ENCODE measurements at places on chromosomes 3 and 15.

DNA sequence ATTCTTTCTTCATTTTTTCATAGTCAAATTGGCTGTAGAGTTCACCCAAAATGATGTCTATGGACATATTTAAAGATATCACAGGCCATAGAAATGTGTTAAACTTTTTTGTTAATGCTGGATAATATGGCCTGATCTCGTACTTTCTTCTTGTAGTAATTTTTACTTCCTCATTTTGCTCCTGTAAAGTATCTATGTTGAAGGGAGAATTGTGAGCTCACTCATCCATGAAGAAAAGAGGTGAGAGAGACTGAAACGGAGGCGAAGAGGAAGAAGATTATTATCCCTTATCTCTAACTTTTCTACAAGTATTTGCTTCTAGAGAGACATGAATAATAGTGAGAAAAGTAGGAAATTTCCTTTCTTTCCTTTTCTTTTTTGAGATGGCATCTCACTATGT lies 613.8 kb upstream of the TBL1XR1 start:
- DNase-seq = no peak

DNA sequence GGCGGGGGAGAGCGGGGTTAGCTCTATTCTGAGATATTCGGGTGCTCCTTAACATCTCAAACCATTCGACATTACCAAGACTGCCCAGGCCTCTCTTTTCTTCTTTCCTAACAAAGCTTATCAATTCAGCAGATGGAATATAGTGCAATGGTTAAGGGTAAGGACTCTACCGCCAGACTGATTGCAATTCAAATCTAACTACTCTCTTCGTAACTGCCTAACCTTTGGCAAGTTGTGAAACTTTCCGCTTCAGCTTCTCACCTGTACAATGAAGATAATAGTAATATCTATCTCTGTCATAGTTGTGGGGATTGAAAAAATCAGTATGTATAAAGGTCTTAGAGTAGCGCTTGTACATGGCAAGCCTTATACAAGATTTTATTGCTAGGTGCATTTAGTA lies 972 bp downstream of the UBA5 start:
- DNase-seq = no peak

DNA sequence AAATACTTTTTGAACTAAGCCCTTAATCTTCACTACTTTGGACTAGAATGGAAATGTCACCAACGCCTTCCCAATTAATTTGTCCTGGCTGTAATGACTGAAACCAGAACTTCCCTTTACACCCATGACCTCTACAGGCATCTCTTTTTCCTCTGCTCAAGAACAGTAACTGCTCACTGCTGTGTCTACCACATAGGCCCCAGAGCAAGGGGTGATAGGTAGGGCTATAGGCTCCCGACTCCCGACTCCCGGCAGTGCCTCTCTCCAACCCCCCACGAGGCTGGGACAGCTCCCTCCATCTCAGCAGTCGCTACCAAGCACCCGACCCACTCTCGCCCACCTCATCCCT lies 384 bp upstream of the LEKR1 start:
- DNase-seq = no peak

GRCh38 chr3:133763797-133764683 lies 17.8 kb downstream of the TF start:
- DNase-seq = no peak

DNA sequence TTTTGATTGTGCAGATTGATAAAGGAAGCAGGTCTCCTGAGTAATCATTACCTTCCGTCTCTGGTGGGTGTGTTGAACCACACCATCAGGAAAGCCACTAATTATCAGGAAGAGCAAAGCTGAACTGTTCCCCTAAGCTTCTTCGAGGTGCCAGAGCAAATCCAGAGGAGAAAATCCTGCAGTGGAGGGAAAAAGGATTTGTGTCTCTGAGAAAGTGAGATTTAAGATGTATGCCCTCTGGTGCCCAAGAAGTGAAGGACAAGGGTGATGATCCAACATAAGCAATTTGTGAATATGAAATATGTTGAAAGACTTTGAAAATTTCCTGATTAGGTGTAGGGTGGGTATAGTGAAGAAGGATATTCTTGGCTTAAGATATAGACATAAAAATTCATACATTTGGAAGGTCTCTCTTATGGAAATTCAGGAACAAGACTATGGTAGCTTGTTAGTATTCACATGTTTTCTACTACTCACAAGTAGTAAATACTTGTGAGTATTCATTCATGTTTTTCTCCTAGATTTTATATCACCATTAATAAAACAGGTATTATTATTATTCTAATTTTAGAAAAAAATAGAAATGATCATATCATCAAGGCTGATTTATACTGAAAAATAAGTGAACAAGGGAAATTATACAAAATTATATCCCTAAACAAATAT lies 34.8 kb downstream of the COMMD2 start:
- no peak for DNase-seq

DNA sequence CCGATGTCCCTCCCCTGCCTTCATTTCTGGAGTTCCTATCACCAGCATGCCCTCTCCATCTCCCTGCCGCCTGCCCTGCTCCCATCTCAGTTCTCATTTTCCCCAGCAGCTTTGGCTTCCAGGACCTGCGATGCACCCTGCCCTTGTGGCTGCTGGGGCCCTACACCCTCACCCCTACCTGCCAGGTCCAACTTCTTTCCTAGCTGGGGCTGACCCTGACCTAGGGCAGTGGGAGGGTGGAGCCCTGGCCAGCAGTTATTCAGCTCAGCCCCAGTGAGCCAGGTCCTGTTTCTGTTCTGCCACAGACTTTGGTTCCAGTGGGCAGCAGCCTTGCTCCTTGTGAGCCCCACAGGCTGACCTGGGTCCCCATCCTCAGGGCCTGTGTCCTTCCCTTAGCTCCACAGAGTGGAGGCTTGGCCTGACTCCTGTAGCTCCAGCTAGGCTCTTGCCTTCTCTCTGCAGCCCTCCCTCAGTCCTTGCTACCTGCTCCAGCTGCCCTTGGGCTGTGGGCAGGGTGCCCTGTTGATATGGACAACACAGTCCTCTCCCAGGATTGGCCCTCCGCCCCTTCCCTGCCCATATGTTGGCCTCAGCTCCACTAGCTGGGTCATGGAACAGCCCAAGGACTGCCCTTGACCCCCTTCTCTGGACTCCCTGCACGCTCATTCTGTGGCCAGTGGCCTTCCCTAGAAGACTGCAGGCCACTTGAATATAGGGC lies 34.7 kb upstream of the PDE8A start:
- DNase-seq = no peak

Measured in memory B cell (primary cell).